ENCODE measurements at places on chromosomes 3 and 15.

GRCh38 chr15:47786371-47786770 is 69.1 kb downstream of the SEMA6D start:
- no peak for DNase-seq

DNA sequence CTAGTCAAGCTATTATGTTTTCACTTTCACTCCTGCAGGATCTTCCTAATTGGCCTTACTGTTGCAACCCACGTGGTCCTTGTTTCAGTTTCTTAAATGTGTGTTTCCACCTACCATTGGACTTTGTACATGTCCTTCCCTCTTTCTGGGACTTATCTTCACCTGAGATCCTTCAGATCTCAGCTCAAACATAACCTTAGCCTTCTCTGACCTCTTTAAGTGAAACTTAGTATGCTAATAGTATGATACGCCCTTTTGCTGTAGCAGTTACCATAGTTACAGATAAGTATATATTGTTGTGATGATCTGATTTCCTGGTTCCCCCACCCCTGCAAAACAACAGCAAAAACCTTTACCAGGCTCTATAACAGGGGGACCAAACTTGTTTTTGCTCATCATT is 35.2 kb downstream of the U2SURP start:
- no peak for DNase-seq

- DNase-seq: no peak
Measured at GRCh38 chr3:78091478-78092119, 1051.7 kb downstream of the ROBO2 start.

GRCh38 chr3:128409624-128410581 is 56.8 kb downstream of the DNAJB8 start:
- DNase-seq: no peak

DNA sequence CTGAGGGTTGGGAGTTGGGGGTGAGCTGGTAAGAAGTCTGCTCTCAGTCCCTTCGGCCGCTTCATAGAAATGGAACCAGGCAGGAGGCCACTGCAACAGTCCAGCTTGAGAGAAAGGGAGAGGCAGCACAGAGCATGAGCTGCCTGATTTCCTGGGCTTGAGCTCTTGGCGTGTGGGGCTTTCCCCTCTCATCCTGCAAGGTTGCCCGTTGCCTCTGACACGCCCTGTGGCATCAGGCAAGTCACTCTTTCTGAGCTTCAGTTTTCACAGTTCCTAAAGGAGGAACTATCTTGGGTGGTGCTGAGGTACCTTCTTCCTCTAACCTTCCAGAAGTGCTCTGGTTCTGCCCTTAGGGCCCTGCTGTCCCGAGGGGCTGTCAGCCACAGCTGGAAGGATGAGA is 4.9 kb downstream of the MESP2 start:
- no peak for DNase-seq

DNA sequence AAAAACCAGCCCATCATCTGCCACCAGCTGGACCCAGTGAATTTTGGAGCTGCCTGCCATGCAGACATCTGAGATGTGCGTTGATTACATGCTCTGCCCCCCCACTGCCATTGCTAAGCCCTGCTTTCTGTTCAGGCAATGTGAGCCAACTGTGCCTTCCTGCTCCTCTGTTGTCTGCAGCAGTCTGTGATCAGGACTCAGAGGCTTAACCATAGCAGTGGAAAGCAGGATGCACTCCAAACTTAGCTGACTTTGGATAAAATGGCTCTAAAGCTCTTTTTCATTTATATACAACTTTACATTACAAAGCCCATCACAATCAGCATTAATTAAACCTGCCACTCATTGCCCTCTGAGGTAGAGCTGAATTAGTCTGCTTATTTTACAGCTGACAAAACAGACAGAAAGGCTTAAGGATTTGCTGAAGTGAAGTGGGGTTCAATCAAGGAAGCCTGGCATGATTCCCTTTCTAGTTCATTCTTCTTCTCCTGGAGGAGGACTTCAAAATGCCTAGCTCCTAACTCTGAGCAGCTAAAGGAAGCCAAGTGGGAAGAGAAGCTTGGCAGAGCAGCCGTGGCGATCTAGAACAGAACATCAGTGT is 15.7 kb upstream of the RPS27L start:
- no peak for DNase-seq

DNA sequence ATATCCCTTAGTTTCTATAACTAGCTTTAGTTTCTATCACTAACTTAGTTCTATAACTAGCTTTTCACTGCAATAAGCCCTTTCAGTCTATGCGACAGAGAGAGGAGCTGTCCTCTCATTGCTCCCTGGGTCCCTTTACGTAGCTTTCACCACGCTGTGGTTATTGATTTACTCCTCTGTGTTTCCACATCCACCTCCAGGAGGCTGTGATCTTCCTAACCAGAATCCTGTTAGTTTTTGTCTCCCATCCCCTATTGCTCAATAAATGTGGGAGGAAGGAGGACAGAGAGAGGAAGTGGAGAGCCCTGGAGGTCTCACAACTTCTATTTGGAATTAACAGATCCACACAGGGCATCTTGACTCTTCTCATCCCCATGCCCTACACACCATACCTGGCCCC is 1036.1 kb downstream of the MCTP2 start:
- DNase-seq: no peak

DNA sequence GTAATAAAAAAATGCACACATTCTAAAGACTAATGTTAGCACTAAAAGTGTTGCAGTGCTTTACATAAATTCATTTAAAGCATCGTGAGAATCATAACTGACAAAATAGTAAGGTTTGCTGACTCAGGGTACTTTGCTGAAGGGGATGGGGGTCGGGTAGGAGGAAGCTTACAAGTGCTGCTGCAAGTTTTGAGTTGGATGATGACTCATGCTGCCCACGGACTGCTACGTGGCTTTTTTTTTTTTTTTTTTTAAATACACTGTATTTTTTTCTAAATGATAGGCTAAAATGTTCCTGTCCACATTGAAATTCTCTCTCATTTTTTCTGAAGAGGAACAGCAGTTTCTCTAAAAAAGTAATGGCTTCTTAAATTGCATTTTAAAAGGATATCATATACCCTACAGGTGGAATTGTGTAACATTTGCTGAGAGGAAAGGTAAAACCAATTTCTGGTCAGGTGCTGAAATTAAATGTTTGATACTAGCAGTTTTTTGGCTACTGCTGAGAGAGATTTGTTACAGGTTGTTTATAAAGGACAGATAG is 2.2 kb downstream of the MAPK6 start:
- DNase-seq: peak; percentile 55

GRCh38 chr3:181279239-181279565 is 289.7 kb upstream of the DNAJC19 start:
- DNase-seq: no peak

DNA sequence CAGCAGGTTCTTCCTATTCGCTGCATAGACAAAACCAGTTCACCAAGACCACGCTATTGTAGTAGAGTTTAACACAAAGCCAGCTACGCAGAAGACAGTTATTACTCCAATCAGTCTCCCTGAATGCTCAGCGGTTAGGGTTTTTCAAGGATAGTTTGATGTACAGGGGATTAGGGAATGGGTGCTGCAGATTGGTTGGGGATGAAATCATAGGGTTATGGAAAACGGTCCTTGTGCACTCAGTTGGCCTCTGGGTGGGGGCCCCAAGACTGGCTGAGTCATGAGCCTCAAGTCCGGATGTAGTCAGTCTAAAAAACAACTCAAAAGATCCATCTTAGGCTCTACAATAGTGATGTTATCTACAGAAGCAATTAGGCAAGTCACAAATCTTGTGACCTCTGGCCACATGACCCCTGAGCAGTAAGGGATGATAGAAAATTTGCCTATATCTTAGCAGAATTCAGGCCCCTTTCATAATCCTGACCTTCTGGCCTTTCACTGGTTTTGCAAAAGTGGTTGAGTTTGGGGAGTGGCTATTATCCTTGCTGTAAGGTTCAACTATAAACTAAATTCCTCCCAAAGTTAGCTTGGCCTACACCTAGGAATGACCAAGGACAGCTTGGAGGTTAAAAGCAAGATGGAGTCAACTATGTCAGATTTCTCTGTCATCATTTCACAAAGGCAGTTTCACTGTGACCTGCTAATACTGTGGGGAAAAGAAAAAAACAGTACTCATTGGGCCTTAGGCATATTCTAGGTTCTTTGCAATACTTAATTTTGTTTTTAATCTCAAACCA is 57.7 kb downstream of the LIPC start:
- no peak for DNase-seq
